Thoracic aorta (tissue), 2 donors: ENCODE measurements at places on chromosomes 12 and 14. TPM values are rescaled to one million over a fixed set of nuclear protein-coding genes. Genes with fewer than 3 reads are reported as not detected.

GRCh38 chr12:68977909-68978610, 45.1 kb upstream of the CPM start:
- DNase-seq: no peak

- peak; percentile 4 for DNase-seq
Observed at GRCh38 chr12:89179983-89180382, 172.3 kb downstream of the DUSP6 start.

- no peak for DNase-seq
Observed at GRCh38 chr12:75427491-75427890, 36.6 kb downstream of the GLIPR1L2 start.

GRCh38 chr12:53425515-53426150, 2.0 kb downstream of the AMHR2 start:
- no peak for DNase-seq

ALDH2 gene
- total RNA-seq: 135 TPM

GRCh38 chr12:130245251-130245650, 83.0 kb downstream of the FZD10 start:
- DNase-seq: no peak

RILPL2 gene
- total RNA-seq: 15.9 TPM

- DNase-seq: no peak
Observed at GRCh38 chr12:54983536-54984101, 943 bp downstream of the TESPA1 start.

NPFF gene
- total RNA-seq: not detected

MIP gene
- not detected for total RNA-seq

DNA sequence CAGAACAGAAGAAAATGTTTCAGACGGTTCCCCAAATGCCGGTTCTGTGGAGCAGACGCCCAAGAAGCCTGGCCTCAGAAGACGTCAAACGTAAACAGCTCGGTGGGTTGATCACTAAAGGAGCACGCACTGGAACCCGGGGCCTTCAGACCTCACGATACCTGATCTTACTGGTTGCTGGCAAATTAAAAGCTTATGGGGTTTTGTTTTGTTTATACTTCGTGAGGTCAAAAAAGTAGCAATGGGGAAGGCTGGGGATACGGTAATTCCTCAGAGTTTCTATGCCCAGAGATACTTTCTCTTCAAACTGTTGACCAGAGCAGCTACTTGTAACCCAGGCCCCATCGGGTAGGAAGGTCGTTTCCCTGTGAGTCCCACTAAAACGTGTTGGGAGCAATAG, 1.7 kb downstream of the CDKN1B start:
- DNase-seq: no peak

DNA sequence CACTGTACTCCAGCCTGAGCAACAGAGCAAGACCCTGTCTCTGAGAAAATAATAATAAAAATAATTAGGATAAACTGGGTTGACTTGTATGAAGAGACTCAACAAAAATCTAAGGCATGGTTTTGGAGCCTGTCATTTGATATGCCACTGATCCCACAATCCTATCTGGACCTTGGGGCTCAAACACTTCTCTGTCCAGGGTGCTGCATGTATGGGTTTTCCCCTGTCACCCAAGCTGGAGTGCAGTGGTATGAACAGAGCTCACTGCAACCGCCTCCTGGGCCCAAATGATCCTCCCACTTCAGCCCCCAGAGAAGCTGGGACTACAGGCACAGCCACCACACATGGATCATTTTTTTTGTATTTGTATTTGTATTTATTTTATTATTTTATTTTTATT, 5.3 kb upstream of the VSIG10 start:
- DNase-seq: no peak

ACRBP gene
- 9.1 TPM for total RNA-seq

GRCh38 chr12:43113135-43113534, 438.9 kb downstream of the ADAMTS20 start:
- DNase-seq: no peak

- no peak for DNase-seq
Observed at GRCh38 chr12:77720258-77720657, 110.4 kb upstream of the NAV3 start.

RGS6 gene
- total RNA-seq: 1.4 TPM

DNA sequence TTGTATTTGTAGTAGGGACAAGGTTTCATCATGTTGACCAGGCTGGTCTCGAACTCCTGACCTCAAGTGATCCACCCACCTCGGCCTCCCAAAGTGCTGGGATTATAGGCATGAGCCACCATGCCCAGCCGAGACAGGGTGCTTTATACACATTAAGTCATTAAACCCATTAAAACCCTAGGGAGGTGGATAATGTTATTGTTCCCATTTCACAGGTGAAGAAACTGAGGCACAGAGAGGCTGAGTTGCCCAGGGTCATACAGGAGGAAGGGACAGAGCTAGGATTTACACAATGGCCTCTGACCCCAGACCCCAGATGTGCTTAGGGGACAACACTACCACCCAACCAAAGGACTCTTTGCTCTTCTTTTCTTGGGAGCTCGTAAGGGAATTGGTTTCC, 51.0 kb upstream of the RIN3 start:
- DNase-seq: no peak

HCFC2 gene
- 28.6 TPM for total RNA-seq

KERA gene
- total RNA-seq: not detected

GRCh38 chr12:124784871-124785572, 78.6 kb downstream of the SCARB1 start:
- no peak for DNase-seq

- DNase-seq: no peak
Observed at GRCh38 chr12:89041078-89041477, 311.2 kb downstream of the DUSP6 start.

DNA sequence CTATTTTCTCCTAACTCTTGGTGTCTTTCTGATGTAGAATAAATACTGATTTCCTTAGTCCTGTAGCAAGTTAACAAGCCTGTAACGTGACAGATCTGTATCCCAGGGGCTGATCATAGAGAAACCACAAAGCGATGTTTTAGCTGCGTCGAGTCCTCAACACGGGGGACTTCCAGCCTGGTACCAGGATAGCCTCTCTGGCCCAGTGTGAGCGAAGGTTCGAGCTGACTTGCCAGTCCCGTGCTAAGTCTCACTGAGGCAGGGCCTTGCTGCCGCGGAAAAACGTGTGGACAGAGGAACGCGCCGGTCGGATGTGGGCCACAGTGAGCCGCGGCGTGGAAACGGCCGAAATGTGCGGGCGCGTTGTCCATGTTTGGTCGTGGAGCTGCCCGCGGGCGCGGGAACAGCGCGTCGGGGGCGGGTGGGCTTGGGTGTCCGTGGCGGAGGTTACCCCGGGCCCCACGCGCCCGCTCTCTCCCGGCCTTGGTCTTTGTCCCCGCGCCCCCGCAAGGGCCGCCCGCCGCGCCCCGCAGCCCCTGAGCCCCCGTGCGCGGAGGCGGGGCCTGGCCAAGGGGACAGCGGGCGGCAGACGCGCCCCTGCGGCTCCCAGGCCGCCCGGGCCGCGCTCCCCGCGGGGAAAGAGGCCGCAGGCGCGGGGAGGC, 531 bp upstream of the EML1 start:
- no peak for DNase-seq

DNA sequence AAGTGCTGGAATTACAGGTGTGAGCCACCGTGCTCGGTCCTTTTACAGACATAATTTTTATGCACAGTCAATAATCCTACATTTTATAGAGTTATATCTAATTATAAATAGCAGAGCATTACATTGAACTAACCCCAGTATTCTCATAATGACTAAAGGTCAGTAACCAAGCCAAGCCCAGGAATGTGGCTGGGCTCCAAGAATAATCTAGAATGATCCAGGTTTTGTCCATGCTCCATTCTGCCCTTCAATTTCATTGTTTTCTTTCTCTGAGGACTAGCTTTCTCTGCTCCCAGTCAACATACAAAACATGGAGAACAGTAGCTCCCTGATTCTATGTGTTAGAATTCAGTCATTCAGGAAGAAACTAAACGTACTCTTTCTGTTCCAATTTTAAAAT, 92.1 kb upstream of the KRR1 start:
- no peak for DNase-seq

SERPINA10 gene
- total RNA-seq: 0.28 TPM

RAD51AP1 gene
- 10.2 TPM for total RNA-seq

DNA sequence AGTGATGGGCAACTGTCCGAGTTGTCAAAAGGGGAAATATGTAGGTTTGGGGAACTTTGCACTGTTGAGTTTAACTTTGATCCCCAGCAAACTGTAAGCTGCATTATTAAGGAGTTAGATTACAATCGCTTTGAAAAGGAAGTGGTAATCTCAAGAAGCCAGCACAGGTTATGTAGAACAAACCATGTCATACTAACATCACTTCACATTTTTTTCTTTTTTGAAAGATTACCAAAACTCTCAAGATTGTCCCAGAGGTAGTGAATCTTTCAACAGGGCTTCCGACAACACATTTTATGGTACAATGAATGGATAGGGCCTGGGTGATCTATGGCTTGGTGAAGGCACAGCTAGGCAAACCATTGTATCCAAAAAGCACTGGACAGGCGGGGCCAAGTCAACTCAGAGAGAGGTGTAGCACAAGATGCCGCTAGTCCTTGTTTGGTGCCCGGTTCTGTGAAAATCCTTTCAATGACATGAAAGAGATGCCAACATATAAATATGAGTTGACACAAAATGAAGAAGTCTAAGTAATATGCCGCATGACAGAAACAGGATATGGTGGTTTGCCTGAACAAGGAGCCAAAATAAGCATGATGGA, 24.3 kb upstream of the PARP11 start:
- no peak for DNase-seq

DNA sequence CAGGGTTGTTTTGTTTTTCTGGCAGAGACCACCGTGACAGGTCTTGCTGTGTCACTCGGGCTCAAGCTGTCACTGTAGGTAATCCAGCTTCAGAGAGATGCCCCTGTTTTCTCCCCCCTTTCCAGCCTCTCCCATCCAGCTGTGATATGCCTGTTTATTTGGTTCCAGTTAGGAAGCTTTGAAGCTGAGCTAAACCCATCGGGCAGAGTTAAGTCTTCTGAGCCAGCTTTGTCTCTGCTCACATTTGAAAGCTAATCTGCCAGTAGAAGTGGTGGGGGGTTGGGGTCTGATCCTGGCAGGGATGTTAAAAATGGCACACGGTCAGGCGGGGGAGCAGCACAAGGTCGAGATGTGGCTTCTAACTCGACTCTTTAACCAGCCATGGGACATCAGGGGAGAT, 130.0 kb downstream of the TSPAN9 start:
- no peak for DNase-seq

DNA sequence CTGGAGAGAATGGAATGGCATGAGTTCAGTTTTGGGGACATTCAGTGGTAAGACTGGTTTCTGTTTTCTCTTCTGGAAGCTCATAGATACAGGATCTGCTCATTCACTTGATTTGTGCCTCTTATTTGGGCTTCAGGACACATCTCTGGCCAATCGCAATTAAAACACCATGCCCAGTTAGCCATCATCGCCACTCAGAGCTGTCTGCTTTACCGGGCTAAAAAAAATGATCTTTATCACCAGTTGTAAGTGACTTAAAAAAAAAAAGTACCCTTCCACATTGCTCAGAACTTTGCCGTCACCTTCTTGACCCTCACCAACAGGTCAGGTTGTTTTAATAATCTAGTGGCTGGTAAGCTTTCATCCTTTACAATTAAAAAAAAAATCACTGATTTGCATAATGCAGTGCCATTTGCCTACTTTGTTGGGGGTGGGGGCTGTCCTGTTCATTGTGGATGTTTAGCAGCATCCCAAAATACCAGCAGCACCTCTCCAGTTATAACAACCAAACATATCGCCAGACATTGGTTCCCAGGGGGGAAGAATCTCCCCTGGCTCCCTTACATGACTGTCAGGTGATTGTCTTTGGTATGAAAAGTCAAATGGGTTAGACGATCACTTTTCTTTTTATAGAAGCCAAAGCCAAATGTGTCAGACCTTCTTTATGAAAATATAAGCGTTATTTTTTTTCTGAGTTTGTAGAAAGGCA, 150.1 kb downstream of the PRKCH start:
- no peak for DNase-seq

TAS2R50 gene
- total RNA-seq: 1.5 TPM

COL2A1 gene
- 0.14 TPM for total RNA-seq

ACOT4 gene
- total RNA-seq: 1.3 TPM

DNA sequence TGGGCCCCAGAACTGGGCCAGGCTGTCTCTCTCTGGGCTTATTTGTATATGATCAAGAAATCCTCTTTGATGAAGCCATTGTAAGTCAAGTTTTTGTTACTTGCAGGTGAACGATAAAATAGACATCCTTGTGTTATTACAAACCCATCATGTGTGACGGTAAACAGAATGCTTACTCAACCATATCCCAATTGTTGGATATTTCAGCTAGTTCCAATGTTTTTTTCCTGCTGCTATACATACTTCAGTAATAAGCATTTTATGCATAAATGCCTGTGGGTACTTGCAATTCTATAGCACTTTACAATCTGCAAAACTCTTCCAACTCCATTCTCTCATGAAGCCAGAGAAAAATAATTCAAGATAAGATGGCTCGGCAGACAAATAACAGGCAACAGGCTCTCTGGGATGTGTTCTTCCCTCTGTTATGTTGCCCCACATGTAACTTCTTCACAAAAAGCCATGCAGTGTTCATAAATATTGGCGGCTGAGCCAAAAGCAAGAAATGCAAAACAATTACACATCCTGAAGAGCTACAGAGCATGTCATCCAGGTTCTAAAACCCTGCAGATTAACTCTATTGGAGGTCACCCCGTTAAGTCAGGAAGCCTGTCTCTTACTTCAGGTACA, 69.5 kb downstream of the CLMN start:
- DNase-seq: no peak

RPS26 gene
- total RNA-seq: 1,114 TPM

DNA sequence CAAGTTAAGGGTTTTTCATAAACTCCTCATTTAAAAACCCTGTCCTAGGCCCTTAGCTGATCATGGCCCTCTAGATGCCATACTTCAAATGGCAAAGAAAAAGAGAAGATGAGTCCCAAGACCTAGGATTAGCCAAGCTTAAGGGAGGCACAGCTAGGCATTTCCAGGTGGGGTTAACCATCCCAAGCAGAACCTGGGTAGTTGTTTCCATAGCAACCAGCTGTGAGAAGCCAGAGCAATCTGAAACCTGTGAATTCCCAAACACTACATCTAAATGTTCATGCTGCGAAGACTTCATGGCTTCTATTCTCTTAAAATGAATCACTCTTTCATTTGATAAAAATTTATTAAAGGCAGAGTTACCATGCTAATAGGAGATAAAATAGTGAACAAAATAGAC, 372.9 kb downstream of the C12orf50 start:
- DNase-seq: no peak
